ENCODE measurements at places on chromosomes 5 and 9.

- DNase-seq: no peak
Measured at GRCh38 chr5:170057311-170057710, 48.4 kb upstream of the FOXI1 start.

GRCh38 chr5:11420969-11421368 is 483.3 kb downstream of the CTNND2 start:
- no peak for DNase-seq

DNA sequence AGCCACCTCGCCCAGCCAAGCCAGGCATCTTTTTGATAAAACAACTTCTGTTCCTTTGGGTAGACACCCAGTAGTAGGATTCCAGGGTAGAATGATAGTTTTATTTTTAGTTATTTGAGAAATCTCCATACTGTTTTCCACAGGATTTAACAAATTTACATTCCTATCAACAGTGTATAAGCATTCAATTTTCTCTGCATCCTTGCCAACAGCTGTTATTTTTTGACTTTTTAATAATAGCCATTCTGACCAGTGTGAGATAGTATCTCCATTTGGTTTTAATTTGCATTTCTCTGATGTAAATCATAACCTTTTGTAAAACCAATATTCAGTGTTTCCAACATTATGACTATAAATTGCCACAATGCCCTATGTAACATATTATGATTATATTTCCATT is 28.2 kb upstream of the CCNB1 start:
- DNase-seq: no peak

DNA sequence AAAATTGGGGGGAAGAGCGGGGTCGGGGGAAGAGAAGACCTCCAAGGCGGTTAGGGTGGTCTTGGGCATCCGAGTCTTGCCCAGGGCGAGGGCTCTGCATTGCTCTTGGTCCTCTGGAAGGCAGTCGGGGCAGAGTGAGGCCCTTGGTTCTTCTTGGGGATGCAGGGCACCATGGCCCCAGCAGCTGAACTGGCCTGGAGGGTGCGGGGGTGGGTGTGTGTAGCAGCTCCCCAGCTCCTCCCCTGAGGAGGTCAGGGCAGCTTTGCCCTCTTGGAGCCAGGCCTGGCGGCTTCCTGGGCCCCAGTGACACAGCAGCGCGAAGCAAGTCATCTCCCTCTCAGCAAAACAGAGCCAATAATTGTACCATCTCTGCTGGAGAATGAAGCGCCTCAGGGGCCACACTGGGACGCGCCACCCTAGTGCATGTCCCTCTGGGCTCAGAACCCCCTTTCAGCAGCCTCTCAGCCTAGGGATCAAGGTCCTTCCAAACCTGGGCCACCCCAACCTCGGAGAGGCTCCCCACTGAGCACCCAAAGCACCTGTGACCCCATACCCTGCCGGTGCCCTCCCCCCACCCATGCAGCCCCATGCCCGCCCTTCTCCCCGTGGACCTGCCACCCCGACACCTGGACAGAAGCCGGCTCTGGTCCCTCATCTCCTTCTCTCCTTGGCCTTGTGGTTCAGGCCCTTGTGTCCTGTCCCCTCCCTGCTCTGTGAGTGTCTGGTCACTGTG is 10.4 kb upstream of the RXRA start:
- DNase-seq: no peak

DNA sequence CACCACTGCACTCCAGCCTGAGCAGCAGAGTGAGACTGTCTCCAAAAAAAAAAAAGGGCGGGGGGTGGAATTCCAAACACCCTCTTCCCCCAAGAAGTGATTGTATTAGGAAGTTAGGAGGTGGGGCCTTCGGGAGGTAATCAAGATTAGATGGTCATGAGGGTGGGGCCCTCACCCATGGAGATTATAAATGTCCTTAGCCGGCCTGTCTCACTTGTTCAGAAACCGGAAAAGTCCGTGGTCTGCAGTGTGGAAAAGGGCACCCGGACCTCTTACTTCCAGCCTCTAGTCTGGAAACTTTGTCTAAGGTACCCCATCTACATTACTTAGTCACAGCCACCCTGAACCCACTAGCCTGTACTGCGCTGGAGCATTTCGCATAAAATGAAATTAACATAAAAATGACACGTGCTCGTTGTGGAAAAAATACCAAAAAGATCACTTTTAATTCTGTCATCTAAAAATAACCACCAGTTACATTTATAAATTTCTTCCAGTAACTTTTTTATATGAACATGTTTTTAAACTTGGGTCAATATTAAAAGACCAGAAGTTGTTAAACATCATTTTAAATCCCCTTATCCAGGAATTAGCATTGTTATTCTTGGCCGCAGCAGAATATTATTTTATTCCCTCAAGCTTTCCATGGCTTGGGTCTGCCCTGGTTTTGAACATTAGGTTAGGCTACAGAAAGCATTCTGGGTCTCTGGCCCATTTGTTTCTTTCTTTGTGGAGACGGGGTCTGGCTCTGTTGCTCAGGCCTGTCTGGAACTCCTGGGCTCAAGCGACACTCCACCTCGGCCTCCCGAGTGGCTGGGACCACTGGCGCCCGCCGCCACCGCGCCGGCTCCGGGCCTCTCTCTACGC is 1.2 kb upstream of the CKS2 start:
- peak; percentile 36 for DNase-seq

- DNase-seq: no peak
Measured at GRCh38 chr5:102713682-102714231, 41.3 kb upstream of the PAM start.

DNA sequence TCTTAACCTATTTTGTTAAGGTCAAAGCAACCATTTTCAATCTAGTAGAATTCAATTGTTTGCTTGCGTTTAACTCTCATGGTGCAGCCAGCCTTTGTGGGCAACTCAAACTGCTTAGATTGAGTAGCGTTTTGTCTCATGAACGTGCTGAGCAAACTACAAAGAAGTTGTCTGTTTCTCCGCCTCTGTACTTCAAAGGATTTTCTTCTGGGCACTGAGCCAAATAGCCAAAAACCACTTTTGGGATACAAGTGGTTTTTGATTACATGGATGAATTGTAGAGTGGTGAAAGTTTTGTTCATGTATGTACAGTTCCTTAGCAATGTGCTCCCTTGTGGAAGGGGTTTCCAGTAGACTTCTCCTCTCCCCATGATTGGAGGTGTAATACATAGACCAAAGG is 122.9 kb downstream of the CFAP90 start:
- DNase-seq: no peak

DNA sequence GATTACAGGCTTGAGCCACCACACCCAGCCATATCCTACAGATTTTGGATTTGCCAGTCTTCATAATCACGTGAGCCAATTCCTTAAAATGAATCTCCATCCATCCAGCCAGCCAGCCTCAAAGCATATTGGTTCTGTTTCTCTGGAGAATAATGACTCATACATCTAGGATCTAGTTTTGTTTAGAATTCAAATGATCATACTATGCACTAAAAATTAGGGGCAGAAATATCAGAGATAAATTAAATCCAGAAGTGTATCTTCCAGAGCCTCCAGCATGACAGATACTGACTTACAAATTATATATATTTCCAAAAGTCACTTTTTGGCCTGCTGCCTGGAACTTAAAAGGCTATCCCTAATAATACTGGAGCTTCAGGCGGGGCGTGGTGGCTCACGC is 119.1 kb upstream of the NR5A1 start:
- no peak for DNase-seq

DNA sequence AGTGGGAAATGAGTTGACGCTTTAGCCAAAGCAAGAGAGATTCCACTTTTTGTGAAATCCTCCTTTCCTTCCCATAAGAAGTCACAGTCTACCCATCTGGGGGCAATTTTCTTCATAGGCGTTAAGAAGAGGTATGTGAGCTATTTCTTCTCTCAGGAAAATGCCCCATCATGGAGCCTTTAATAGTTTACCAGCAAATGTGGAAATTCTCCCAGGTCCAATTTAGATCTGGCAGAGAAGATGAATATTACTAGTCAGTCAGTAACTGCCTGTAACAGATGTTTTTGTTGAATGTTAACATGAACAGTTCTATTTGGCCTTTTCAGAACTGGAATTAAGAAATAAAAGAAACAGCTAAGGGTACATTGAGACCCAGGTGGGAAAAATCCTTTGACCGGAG is 156.4 kb upstream of the RFX3 start:
- no peak for DNase-seq

DNA sequence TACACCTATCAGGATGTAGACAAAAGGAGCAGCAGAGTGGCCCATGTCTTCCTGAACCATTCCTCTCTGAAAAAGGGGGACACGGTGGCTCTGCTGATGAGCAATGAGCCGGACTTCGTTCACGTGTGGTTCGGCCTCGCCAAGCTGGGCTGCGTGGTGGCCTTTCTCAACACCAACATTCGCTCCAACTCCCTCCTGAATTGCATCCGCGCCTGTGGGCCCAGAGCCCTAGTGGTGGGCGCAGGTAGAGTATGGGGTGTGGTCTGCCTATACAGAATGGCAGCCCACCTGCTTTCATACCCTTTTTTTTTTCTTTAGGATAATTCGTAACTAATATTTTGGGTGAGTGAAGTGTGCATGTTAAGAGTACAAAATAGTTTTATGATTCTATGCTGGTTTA is 1.1 kb downstream of the SLC27A6 start:
- no peak for DNase-seq

GRCh38 chr5:52738095-52738506 is 49.6 kb upstream of the ITGA1 start:
- no peak for DNase-seq

Measured in NCI-H2029 (cell line).